Stimulated activated CD4-positive, alpha-beta T cell treated with anti-CD3 and anti-CD28 coated beads, Interleukin-1b, Interleukin-23, amount 100 ng/mL, for 24 hours (primary cell): ENCODE measurements at places on chromosomes 6 and 20.

- no peak for DNase-seq
Observed at GRCh38 chr6:13926378-13926777, 1.6 kb downstream of the RNF182 start.

GRCh38 chr6:100620085-100620840, 155.5 kb upstream of the SIM1 start:
- no peak for DNase-seq

DNA sequence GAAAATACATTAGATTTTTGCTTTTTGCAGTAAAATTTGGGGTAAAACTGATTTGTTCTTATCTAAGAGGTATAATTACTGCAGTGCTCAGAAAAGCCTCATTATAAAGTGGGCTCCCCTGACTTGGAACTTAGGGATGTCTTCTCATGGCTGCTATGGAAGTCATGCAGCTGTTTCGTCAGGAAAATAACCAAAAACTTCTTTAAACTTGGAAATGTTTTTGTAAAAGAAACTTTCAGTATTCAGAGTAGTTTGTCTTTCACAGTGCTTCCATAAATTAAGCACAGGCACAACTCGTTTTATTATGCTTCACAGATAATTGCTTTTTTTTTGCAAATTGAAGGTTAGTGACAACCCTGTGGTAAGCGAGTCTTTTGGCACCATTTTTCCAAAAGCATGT, 6.8 kb downstream of the MAPK14 start:
- no peak for DNase-seq

DNA sequence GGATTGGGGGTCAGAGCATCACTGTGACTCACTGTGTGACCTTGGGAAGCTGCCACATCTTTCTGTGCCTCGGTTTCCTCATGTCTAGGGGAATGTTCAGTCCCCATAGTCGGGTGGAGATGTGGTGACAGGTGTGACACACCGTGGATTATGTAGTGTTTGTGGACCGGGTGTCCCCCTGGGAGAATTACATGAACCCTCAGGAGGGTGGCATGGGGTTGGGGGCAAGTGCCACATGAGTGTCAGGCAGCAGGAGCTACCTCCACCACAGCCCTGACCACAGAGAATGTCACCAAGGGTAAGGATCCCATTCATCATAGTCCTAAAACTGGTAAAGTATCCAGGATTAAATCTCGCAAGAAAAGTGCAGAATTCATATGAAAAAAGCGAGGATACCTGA, 23.2 kb downstream of the SUN5 start:
- DNase-seq = no peak

- no peak for DNase-seq
Observed at GRCh38 chr6:148593130-148593812, 153.6 kb upstream of the UST start.

GRCh38 chr6:70638468-70638867, 29.2 kb upstream of the SMAP1 start:
- no peak for DNase-seq

DNA sequence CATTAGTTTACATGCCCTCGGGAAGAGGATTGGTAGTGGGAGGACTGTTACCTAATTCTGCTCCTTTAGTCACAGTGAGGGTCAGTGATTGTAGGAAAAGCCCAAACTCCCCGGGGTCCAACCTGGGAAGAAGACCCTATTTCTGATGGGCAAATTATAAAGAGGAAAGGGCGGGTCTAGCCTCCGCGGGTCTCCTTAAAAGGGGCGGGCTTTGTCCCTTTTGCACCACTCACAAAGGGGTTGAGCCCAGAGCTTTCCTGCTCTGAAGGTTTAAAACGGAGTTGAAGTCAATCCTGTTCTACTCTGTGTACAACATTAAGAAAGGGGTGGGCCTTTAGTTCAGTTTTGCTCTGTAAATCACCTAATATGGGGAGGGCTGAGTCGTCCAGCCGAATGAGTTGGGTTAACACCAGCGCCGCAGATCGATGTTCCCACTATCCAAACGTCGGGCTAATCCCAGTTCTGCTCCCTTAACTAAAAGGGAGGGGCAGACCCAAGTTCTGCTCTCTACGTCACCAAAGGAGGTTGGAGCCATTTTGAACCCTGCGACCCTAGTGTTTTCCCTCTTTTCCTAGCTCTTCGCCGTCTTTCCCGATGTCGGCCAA, 920 bp upstream of the RNF5 start:
- no peak for DNase-seq

DNA sequence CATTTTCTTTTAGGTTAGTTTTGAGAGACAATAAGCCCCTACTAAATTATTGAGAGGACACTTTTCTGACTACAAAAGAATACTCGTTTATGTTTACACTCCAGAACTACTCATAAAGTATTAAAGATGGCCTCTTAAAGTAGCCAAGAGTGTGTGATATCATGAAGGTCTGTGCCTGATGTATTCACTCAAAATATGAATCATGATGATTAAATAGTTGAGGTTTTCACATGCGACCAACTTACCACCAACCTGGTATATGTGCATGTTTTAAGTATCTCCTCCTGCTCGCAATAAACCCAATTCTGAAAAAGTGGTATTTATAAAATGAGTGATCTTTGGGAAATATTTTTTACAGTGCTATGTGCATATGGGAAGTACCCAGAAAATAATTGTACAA, 43.9 kb downstream of the IL20RA start:
- DNase-seq = no peak
